Fibroblast of skin of right biceps (primary cell): ENCODE measurements at places on chromosomes 11 and 22.
A peak's percentile ranks its signal among the peaks of the same experiment; 100 is the strongest.

- no peak for DNase-seq
These were observed 92.2 kb downstream of the ELP4 start for GRCh38 chr11:31601635-31602282.

- no peak for DNase-seq
These were observed 20.1 kb upstream of the ACAT1 start for GRCh38 chr11:108101090-108101775.

DNA sequence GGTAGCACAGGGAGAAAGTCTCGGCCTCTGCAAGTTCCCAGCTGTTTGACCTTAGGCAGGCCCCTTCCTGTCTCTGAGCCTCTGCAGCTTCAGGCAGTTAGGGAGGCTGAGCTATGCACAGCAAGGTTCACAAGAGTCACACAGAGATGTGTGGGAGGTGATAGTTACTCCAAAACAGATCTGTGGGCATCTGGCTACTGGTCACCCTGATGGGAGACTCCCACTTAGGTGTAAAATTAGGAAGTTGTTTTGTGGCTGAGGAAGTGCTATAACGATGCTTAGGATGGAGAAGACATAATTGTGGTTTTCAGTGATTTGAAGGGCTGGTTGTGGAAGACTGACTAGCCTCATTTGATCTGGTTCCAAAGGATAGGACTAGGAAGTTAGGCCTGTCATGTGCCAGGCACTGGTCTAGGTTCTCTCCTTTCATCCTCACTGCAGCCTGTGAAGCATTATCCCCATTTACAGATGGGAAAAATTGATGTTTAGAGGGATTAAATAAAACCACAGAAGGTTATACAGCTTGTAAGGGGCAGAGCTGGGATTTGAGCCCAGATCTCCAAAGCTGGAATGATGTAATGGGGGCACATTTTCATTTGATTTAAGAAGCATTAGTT lies 13.5 kb downstream of the ACO2 start:
- peak; percentile 44 for DNase-seq

DNA sequence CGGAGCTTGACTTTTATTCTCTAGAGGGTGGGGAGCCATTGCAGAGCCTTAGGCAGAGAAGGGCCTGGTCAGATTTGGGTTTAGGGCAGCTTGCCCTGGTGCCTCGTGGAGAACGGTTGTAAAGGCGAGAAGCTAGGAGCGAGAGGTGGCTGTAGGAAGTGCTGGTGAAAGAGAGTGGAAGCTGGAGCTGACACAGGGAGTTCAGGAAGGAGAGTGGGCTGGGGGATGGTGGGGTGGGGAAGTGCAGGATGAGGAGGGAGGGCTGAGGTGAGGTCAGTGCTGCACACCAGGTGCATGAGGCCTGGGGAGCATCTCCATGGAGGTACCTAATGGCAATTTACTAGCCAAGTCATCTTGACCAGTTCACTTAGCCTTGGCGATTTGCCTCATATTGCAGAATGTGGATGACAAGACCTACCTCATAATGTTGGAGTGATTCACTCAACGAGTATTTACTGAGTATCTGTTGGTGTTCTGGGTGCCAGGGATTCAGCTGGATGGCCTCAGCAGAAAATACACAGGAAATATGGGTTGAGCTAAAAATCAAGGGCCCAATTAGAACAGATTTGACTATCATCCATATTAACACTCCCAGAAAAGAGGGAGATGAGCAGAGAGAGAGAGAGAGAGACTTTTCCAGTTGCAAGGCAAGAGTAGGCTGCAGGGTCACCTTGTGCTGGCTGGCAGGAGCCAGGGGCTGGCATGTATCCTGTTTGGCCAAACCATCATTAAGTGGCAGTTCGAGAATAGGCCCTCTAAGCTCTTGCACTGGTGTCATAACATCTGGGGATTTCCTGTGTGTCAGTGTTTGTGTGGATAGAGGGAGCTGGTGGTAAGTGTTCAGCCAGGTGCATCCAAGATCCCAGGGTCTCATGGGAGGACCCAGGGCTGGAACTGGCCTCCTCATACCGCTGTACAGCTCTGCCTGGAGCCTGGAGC lies 44.4 kb upstream of the CLDN5 start:
- peak; percentile 77 for DNase-seq

DNA sequence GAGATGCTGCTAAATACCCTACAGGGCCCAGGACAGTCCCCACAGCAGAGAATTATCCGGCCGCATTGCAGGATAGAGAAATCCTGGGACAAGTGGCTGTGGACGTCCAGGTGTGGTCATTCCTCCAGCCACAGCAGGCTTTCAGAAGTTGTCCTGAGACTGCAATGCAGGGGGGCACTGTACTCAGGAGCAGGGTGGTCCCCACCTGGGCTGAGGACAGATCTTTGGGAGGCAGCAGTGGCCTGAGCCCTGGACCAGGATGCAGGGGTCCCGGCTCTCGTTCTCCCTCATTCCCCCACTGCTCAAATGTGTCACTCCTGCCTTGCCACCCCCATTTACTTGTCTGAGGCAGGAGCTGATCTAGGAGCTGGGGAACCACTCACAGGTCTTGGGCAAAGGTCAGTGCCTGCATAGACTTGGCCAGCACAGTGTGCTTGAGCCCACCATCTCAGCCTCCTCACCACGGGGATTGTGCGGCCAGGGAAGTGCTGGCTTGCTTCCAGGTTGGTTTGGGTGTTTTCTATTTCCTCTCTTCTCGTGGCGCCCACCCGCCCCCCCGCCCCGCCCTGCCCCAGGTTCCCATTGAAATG lies 15.3 kb downstream of the LINC01488 start:
- DNase-seq, result no peak

DNA sequence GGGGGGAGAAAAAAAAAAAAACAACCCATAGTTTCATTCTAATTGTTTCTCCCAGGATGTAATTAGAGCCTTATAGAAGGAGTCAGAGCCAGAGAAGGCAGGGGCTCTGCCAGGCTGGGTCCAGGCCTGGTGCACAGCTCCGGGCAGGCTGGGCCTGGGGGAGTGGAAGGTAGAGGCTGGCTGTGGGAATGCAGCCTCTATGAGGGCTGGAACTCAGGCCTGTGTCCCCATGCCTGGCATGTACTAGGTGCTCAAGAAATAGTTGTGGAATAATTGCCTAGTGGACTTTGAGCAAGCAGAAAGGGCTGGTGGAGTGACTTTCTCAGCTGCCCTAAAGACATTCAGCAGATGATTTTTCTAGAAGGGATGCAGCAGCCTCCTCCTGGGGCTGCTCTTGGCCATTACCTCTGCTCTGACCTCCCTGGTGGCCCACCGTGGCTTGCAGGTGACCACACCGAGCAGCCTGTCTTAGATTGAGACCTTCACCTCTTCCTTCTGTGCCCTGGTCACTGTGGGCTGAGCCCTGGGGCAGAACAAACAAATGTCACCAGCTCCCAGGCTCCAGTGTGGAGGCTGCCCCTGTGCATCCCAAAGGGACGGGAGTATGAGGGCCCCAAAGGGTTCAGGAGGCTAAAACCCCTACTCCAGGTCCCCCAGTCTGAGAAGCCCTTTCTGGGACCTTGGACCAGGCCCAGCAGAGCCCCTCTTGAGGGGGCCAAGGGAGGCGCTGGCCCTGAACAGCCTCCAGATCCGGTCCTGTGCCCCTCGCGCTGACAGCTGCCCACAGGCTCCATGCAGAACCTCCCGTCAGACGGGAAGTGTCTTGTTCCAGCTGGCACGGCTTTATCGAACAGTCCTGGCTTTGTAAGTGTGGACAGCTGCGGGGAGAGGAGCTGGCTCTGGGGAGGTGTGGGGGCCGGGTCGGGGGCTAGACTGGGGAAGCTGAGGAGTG lies 18.8 kb downstream of the MYEOV start:
- DNase-seq, result no peak

DNA sequence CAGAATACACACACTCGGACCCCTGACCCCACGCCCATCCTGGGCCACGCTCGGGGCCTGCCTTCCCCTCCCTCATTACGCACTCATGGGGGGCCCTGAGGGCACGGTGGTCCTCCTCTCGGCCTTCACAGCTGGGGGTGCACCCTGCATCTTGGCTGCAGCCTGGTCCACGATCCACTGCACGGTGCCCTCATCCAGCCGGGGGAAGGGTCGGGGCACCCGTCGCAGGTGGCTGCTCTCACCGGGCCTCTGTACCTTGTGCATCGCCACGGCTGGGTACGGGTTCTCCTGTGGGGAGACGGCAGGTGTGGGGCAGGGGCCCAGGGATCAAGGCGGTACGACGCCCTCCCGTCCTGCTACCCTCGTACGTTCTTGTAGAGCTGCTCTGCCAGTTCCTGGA lies 10.4 kb downstream of the SBF1 start:
- no peak for DNase-seq

DNA sequence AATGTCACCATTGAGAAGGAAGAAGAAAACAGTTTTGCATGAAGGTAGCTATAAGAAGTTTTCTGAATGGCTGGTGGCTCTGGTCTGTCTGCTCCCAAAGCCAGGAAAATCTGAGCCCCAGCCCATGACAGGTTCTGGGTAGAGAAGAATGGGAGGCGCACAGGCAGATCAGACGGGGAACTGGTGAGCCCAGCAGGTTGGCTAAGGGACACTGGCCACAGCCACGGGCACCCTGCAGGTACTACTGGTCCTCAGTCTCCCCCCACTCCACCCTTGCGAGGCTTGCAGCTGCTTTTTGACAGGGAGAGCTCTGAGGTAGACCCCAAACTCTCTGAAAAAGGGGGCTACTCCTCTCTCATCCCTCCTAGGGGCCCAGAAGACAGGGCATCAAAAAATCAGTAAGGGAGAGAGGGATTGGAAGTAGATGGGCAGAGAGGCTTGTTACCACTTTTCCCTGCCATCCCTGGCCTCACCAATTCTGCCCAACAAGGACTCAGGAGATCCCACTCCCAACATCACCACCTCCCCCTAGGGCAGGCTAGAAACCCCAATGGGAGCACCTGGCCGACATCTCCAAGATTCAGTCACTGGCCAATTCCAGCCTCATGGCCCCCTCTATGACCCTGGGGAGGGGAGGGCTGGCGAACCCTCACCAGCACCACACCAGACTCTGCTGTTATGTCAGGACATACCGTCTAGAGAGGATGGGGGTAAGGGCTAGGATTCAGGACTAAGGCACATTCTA lies 17.4 kb downstream of the SCN4B start:
- DNase-seq, result no peak

DNA sequence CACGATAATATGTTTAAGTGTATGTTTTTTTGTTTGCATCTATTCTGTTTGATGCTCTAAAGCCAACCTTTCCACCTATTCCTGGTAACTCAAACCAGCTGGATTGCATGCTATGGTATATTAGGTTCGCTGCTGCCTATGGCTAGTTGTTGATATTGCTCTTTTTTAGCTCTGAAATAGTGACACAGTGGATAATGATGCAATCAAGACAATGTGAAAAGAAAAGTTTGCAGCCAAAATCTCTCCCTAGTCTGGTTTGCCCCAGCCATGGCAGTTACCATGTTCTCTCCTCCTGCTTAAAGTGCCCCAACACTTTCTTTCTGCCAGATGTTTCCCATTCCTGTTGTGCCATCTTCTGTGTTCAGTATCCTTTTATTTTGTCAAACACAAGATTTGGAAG lies 269.7 kb downstream of the DYNC2H1 start:
- peak; percentile 26 for DNase-seq

- DNase-seq, result no peak
These were observed 102.9 kb downstream of the MED15 start for GRCh38 chr22:20610243-20610686.

DNA sequence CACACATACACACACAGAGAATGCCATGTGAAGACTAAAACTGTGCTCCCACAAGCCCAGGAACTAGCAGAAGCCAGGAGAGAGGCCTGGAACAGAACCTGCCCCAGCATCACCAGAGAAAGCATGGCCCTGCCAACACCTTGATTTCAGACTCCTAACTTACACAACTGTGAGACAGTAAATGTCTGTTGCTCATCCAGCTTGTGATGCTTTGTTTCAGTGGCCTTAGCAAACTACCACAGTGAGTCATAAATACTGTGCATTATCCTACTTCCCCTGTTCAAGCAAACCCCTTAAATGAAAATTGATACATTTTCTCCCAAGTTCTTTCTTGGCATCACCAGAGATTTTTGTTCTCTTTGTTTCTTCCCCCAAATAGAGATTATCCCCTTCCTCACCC lies 1539.4 kb upstream of the TENM4 start:
- peak; percentile 30 for DNase-seq

DNA sequence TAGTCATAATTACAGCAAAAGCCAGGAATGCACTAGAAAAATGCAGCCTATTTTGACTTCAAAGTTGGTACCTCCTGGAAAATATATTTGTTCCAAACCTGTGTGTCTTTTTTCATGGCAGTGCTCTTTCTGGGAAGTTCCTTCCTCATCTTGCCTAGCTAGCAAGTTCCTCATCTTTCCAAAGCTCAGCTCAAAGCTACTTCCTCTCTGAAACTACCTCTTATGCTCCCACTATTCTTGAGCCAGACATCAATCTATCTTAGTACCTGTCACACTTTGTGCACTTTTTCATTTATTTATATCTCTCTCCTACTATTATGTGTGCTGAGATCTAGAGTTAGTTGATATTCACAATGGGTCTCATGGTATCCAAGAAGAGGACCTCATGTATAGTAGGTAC lies 191.6 kb upstream of the CCDC90B start:
- no peak for DNase-seq

DNA sequence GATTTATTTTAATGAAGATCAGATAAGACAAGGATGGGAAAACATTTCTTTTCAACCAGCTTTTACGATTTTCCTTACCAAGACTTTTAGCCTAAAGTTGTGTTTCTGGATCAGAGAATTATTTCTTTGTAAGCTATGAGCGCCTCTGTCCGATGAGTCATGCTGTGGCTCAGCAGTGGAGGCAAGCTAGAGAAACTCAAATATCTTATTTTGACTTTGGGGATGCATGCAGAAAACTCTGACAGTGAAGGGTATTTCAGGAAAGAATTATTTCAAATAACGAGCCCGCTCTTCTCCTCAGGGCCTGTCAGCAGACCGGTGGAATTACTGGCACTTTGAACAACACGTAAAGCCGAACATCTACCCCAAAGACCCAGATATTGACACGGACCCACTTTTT lies 77.9 kb upstream of the OR5AK2 start:
- DNase-seq, result peak; percentile 6

DNA sequence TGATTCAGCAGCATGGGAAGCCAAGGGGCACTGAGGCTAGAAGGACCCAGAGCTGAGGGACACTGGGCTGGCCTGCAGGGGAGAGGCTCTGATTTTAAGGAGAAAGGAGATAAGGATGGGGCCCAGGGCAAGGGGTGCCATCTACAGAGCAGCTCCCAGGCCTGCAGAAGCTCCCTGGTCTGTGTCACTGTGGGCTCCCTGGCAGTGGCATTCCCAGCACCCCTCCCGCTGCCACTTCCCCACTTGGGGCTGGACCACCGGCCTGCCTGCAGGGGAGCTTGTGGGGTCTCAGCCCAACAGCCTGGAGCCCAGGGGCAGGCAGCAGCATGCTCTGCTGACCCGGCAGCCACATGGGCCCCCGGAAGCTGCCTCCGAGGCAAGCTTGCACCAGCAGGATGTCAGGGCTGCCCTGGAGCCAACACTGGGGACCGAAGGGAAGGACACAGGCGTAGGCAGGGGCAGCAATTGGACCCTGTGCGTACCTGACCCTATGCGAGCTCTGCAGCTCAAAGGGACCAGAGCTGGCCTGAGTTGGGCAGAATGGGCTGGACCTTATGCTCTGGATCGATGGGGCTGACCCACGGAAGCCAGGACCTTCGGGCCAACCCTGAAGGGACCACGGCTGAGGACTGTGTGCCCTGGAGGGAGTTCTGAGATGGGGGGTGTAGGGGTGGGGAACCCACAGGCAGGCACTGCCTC lies 35.4 kb upstream of the WNT7B start:
- DNase-seq, result no peak
